Right kidney (tissue), 9 donors: ENCODE measurements at places on chromosomes 1 and 21.

DNA sequence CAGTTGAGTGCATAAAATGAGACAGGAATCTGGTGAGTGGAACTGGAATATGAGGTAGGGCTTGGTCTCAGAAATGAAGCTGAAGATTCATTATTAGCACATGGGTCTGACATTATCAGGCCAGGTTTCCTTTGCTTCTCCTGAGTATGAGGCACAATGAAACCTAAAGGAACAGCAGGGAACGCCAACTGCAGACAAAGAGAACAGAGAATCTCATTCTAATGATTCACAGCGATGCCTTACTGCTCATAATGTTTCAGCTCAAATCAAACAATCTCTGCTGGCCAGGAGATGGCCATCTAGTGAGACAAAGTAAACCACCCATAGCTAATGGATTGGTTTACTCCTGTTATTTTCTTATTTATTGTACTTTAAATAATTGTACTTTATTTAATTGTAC, 133.5 kb downstream of the C1orf21 start:
- DNase-seq, result no peak

DNA sequence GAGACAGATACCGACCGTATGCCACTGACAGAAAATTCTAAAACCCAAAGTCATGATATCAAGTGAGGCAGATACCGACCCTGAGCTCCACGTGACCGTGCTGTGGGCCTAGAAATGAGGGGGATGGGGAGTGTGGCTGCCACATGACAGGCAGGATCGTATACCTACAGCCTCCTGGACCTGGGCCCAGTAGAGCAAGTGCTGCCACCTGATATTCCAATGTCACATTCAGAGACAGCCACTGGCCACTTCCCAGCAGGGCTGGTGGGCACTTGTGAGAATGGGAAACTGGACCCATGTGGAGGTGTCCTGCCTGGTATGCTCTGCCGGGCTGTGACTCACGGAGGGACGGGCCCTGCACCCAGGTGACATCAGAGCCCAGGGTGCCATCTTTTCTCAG, 44.6 kb upstream of the CLDN14 start:
- no peak for DNase-seq

DNA sequence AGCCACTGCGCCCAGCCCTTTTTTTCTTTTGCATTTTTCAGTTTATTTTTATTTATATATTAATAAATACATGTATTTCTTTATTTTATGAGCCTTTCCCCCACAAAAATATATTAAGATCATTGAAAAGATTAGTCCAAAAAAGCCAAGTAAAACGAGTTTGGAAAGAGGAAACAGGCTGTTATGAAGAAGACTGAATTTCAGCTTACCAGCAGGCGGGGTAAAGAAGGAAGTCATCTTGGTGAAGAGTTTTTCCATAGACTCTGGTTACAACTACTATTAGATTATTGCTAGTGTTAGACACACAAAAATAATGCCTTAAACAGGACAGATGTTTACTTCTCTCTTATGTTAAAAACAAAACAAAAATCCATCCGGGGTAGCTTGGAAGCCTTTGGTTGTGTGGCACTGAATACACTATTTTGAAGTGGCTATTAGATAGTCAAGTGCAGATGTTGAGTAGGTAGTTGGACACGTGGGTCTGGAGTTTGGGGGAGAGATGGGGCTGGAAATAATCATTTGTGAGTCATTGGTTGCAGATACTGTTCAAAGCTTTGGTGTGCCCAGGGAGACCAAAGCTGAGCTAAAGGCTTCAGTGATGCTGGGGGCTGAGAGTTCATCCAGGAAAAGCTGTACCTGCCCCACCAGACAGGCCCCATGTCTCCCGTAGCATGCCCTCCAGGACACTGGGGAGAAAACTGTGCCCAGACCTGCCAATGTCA, 8.7 kb upstream of the LRRC71 start:
- no peak for DNase-seq

DNA sequence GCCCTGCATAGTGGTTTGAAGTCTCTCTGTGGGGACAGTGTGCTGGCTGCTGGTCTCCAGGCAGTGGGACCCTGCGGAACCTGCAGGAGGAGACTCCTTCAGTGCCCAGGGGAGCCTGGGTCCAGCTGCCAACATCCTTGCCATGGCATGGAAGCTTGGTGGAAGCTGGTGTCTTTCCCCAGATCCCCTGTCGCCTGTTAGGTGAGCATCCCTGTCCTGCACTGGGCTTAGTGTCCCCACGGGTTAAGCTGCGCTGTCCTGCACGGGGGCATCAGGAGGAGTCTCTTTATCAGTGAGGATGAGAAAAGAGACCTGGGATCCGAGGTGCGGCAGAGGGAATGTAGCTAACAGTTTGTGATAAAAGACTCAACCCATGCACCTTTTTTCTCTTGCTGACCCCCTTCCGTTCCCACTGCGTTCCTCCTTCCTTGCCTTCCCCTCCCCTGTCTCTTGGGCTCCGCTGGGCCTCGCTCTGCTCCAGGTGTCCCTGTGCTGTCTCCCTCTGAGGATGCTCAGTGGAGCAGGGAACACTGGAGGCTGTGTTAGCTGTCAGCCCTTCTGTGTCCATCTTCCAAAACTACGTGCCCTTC, 59.3 kb downstream of the SLC37A1 start:
- DNase-seq, result no peak

DNA sequence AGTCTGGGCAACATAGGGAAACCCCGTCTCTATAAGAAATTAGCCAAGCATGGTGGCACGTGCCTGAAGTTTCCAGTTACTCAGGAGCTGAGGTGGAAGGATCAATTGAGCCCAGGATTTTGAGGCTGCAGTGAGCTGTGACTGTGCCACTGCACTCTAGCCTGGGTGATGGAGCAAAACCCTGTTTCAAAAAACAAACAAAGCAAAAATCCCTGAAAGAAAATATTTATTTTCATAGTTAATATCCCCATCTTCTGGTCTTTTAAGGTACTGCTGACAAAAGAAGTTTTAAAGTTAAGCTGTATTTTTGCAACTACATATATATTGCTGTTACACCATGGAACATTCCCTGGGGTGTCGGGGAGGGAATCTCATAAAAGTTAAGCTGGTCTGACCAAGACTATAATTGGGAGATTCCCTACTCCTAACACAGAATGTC, 26.0 kb downstream of the VAMP4 start:
- DNase-seq, result peak; percentile 25

GRCh38 chr1:56330391-56331026, 248.9 kb downstream of the PLPP3 start:
- DNase-seq, result no peak

- no peak for DNase-seq
Measured at GRCh38 chr1:53653200-53653575, 85.8 kb downstream of the GLIS1 start.

- no peak for DNase-seq
Measured at GRCh38 chr1:205913451-205914154, 29.7 kb downstream of the SLC26A9 start.

GRCh38 chr1:177343445-177343844, 172.7 kb downstream of the BRINP2 start:
- no peak for DNase-seq

GRCh38 chr1:58699011-58699762, 675 bp downstream of the MYSM1 start:
- DNase-seq, result no peak

- DNase-seq, result no peak
Measured at GRCh38 chr1:8022395-8023286, 3.5 kb downstream of the ERRFI1 start.

DNA sequence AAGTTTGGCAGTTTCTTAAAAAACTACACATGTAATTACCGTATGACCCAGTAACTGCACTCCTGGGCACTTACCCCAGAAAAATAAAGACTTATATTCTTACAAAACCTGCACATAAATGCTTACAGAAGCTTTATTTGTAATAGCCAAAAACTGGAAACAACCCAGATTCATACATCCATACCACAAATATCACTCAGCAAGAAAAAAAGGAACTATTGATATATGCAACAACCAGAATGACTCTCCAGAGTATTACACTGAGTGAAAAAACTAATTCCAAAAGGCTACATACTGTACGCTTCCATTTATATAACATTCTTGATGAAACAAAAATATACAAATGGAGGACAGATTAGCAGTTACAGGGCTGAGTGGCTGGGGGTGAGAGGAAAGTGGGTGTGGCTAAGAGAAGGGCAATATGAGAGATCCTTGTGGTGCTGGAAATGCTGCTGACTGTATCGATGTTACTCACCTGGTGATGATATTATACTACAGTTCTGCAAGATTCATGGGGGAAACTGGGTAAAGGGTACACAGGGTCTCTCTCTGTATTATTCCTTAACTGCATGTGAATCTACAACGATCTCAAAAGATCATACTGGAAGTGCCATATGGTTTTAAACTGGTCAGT, 96.0 kb upstream of the GNG4 start:
- no peak for DNase-seq

DNA sequence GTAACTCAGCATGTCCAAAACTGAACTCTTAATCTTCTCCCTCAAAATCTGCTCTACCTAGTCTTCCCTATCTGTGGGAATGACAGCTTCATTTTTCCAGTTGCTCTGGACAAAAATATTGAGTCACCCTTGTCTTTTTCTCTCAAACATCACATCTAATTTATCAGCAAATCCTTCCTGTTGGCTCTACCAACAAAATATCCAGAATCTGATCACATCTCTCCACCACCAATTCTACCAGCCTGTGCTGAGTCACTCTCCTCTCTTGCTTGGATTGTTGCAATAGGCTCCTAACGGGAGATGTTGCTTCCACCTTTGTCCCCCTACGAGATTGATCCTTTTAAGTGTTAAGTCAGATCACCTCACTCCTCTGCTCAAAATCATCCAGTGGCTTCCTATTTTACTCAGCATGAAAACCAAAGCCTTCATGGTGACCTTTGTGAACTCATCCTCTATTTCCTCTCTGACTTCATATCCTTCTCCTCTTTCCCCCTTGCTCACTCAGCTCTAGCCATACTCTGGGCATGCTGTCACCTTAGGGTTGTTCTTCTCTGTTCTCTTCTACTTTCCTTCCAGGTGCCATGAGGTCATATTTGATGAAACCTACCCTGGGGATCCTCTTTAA, 21.5 kb upstream of the SMYD2 start:
- no peak for DNase-seq

DNA sequence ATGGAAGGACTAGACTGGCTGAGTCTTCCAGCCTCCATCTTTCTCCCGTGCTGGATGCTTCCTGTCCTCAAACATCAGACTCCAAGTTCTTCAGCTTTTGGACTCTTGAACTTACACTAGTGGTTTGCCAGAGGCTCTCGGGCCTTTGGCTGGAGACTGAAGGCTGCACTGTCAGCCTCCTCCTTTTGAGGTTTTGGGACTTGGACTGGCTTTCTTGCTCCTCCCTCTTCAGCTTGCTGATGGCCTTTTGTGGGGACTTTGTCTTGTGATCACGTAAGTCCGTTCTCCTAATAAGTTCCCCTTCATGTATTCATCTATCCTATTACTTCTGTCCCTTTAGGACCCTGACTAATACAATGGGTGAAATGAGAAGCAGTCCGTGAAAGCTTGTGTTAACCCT, 196.4 kb downstream of the KAZN start:
- no peak for DNase-seq

DNA sequence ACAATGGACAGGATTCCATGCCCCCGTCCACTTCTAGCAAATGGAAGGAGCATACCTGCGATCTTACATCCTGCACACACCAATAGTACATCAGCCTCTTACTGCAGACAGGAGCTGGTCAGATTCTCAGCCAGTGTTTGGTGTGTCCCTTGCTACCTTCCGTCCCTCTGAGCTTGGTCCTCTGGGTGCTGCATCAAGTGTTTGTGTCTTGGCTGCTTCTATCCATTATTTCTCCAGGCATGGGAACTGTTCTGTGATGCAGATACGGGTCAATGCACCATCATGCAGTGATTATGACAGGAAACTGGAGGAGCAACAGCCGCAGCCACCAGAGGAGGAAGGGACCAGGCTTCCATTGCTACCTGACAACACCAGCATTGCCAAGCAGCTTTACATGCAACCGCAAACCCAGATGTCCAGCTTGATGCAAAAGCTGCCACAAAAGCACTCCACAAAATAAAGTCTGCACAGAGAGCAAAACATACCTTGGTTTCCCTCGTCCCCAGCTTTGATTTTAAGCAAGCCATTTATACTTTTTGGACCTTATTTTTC, 21.9 kb upstream of the OVAAL start:
- DNase-seq, result no peak

- no peak for DNase-seq
Measured at GRCh38 chr21:25422610-25423608, 184.4 kb downstream of the MRPL39 start.

- no peak for DNase-seq
Measured at GRCh38 chr1:213335084-213335483, 284.0 kb downstream of the RPS6KC1 start.

- DNase-seq, result no peak
Measured at GRCh38 chr1:201662646-201663045, 123.7 kb downstream of the NAV1 start.

GRCh38 chr1:89757532-89757931, 63.3 kb upstream of the LRRC8D start:
- peak; percentile 42 for DNase-seq

GRCh38 chr1:214146523-214146922, 134.4 kb upstream of the SMYD2 start:
- DNase-seq, result no peak

- DNase-seq, result no peak
Measured at GRCh38 chr1:205735218-205735617, 14.8 kb downstream of the NUCKS1 start.

DNA sequence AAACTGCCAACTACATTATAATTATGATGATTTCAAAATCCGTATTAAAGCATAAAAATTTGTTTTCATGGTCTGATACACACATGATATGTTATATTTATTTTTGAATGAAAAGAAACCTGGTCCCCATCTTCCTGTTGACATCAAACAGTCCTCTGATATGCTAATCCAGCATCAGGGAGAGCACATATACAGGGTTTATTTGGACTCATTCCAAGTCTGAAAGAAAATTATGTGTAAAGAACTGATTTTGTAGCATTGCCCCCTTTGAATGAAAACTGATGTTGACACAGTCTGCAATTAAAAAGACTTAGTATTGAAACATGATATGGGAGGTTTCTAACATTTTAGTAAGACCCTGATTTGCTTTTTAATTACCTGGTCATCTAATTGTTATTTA, 119.4 kb downstream of the NEK7 start:
- DNase-seq, result no peak

DNA sequence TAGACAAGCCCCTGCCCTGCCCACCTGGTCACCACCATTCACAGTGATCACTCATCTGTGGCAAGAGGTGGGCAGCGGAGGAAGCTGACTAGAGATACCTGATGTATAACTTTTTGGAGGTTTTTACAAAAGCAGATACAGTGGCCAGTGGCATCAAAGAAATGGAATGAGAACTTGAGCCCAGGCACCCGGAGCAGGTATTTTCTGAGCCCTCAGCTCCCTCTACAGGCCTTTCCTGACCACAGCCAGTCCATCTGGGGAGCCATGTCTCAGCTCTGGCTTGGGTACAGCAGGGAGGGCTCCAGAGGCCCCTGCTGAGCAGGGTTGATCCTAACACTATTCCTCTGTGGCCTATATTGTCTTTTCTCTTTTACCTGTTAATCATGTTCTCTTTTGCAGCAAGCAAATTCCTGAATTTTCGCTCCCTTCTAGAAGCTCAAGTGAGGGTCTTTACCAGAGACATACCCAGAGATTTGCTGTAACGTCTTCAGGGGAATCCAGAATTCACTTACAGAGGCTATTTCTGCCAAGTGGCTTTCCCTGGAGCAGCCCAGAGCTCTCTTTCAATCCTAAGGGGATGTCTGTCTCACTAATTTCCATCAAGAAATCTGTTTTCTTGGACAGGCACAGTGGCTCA, 27.3 kb downstream of the GPR157 start:
- DNase-seq, result no peak

- DNase-seq, result no peak
Measured at GRCh38 chr1:209199822-209200221, 383.7 kb upstream of the CAMK1G start.

GRCh38 chr1:173050865-173051264, at the start of gene TNFSF18:
TNFSF18 (minus strand) TSS chr1:173050941; CDS start chr1:173050896, 45 bp downstream.
- DNase-seq, result peak; percentile 13

GRCh38 chr1:173433751-173434326, 43.3 kb upstream of the PRDX6 start:
- no peak for DNase-seq
